ENCODE measurements at places on chromosomes 5 and 9. TPM values are rescaled to one million over a fixed set of nuclear protein-coding genes. Genes with fewer than 3 reads are reported as not detected.

PFDN1 gene
- 202 TPM for total RNA-seq

PSMD5 gene
- 78.1 TPM for total RNA-seq

SNCB gene
- 3.4 TPM for total RNA-seq

PCDHGB6 gene
- total RNA-seq = 18.4 TPM

SHOC1 gene
- not detected for total RNA-seq

TLX3 gene
- total RNA-seq = not detected

FBLL1 gene
- 3.3 TPM for total RNA-seq

NUTM2F gene
- not detected for total RNA-seq

BARHL1 gene
- total RNA-seq = not detected

HTR4 gene
- not detected for total RNA-seq

FOXD4L5 gene
- total RNA-seq = 0.11 TPM

CATSPER3 gene
- 0.39 TPM for total RNA-seq

- no peaks in the 10 kb centered on the region for H3K27me3 ChIP-seq
- H3K4me1 ChIP-seq = peaks cover 3% of the 10 kb centered on the region
- no peaks in the 10 kb centered on the region for H3K36me3 ChIP-seq
- no peak overlapping the region for H3K27ac ChIP-seq
- peak; percentile 18 for DNase-seq
Measured at GRCh38 chr5:83145241-83145640, 67.9 kb downstream of the XRCC4 start.

GRCh38 chr5:141094481-141095262 is at the start of gene PCDHB2:
Gene PCDHB2, plus strand, starts transcription at chr5:141094615. Its CDS starts 176 bp downstream, at chr5:141094791.
- DNase-seq = peak; percentile 1
- H3K27me3 ChIP-seq = no peaks in the 10 kb centered on the region
- H3K4me3 ChIP-seq = peak within 1 kb of the TSS; percentile 28
- no peaks in the 10 kb centered on the region for H3K4me1 ChIP-seq
- no peak within 1 kb of the TSS for H3K27ac ChIP-seq
- H3K36me3 ChIP-seq = no peaks in the 10 kb centered on the region

DNA sequence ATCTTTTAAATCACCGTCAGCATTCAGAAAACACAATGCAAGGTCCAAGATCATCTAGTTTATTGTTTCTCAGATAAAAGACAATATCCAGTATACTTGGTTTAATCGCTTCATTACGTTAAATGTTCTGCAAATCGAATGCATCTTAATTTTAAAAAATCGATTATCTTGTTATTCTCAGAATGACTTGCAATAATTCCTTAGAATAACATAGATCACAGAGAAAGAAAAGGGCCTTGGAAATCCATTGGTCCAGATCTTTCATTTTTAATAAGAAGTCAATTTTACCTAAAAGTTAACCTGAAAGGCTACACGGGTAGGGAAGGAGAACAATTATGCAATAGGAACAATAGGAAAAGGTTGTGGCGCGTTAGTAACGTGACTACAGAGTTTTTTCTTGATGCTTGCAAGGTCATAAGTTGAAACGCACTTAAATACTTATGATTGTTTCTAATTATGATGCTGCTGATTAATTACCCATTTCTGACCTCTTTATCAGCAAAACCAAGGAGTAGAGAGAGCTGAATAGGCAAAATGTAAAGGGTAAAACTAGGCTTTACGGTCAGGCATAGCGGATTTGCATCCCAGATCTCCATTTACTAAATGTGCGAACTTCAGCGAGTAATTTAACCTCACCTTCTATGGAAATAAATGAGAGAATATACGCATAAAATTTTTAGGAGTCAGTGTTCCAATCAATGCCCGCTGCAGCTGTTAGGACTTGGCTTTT is 769 bp upstream of the LYRM7 start:
- no peaks in the 10 kb centered on the region for H3K36me3 ChIP-seq
- H3K4me1 ChIP-seq = peaks cover 6% of the 10 kb centered on the region
- no peak for DNase-seq
- no peaks in the 10 kb centered on the region for H3K27me3 ChIP-seq
- H3K4me3 ChIP-seq = peak overlapping the region; percentile 83

DNA sequence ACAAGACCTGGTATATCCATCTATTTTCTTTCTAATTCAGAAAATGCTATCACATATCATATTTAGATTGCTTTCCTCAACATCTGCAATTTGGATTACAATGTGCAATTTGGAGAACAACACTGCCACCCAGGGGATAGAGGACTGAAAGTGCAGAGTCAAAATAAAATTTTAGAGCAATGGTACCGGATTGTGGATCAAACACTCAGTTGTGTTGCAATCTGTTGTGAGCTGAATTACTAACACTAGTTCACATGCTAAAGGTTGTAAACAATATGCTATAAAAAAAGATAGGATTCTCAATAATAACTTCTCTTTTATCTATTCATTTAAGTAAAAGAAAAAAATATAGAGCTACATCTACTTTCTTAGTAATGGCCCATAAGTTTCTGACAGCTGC is 11.9 kb upstream of the SRFBP1 start:
- no peak overlapping the region for H3K4me3 ChIP-seq
- H3K27me3 ChIP-seq = no peaks in the 10 kb centered on the region

DNA sequence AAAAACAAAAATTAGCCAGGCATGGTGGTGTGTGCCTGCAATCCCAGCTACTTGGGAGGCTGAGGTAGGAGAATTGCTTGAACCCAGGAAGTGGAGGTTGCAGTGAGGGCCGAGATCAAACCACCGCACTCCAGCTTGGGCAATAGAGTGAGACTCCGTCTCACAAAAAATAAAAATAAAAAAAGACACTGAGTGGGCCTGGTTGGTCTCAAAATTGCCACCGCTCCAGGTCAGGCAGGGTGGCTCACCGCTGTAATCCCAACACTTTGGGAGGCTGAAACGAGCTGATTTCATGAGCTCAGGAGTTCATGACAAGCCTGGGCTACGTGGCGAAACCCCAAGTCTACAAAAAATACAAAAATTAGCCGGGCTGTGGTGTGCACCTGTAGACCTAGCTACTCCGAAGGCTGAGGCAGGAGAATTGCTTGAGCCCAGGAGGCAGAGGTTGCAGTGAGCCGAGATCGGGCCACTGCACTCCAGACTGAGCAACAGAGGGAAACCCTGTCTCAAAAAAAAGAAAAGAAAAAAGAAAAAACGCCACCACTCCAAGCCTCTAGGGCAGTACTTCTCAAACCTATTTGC is 1.8 kb downstream of the STK10 start:
- H3K4me1 ChIP-seq = peaks cover 16% of the 10 kb centered on the region
- DNase-seq = no peak
- H3K27ac ChIP-seq = no peak overlapping the region
- H3K36me3 ChIP-seq = no peaks in the 10 kb centered on the region
- no peaks in the 10 kb centered on the region for H3K27me3 ChIP-seq
- peak overlapping the region; percentile 88 for H3K4me3 ChIP-seq

GRCh38 chr5:137714494-137714893 is 21.4 kb downstream of the KLHL3 start:
- no peak overlapping the region for H3K27ac ChIP-seq
- DNase-seq = no peak
- no peaks in the 10 kb centered on the region for H3K36me3 ChIP-seq
- H3K27me3 ChIP-seq = no peaks in the 10 kb centered on the region

DNA sequence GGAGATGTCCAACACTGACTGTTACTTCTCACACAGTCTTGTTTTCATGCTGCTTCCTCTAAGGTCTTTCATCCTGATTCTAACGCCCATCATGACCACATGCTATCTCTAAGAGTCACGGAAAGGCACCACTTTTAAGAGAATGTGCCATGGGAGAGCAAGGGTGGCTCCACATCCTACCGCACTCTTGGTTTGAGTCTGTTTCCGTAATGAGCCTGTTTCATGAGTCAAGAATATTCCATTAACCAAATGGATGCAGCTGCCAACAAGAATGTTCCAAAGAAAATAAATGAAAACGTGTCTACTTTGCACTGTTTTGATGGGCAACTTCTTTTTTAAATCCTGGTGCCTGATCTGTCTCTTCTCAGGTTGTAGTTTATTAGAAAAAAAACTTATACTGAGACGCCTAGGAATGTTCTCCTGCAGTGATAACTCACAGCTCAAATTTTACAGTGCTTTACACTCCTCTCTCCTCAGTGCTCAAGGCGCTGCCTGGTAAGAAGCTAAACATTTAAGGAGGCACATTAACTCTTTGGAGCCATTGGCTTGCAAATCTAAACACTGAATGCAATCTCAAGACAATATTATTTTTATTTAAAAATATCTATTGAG is 124.3 kb downstream of the FGF1 start:
- H3K4me1 ChIP-seq = peaks cover 13% of the 10 kb centered on the region
- H3K27ac ChIP-seq = peak overlapping the region; percentile 13
- no peaks in the 10 kb centered on the region for H3K27me3 ChIP-seq
- no peak overlapping the region for H3K4me3 ChIP-seq
- DNase-seq = peak; percentile 74
- H3K36me3 ChIP-seq = no peaks in the 10 kb centered on the region

- DNase-seq = peak; percentile 56
- no peaks in the 10 kb centered on the region for H3K36me3 ChIP-seq
- peaks cover 5% of the 10 kb centered on the region for H3K4me1 ChIP-seq
- no peak overlapping the region for H3K4me3 ChIP-seq
- H3K27me3 ChIP-seq = no peaks in the 10 kb centered on the region
Measured at GRCh38 chr5:32753051-32753450, 41.9 kb downstream of the NPR3 start.

DNA sequence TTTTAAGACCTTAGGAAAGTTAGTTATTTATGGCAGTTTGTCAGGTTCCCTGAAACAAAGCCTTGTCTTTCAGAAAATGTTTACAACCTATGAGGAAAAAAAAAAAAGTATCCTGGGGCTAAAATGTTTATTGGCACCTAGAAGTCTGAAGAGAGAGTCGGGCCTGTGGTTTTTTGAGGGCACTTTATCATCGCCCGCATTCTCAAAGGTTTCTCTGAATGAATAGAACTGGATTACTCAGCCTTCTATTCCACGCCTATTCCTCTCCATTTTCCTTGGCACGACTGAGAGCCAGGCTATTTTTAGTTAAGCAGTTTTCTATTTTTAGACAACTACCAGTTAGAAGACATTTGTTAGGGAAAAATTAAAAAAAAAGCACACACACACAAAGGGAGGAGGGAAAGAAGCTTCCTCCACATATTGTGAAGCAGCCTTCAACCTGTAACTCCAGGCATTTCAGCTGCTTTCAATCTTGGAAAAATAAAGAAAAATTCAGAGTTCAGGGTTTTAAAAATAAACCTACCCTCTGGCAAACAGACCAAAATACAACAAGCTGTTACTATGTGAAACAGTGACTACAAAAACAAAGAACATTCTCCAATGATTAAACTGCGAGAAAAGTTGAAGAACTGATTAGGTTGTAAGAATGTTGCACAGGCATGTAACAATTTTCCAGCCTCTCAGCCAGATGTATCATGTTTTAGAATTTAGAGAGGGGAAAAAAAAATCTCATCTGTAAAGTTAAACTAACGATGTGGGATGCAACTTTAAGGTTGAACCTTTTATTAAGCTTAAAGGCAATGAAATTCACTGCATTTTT is 97.0 kb downstream of the MEF2C start:
- H3K27me3 ChIP-seq = no peaks in the 10 kb centered on the region
- no peaks in the 10 kb centered on the region for H3K36me3 ChIP-seq
- peak overlapping the region; percentile 97 for H3K27ac ChIP-seq

DNA sequence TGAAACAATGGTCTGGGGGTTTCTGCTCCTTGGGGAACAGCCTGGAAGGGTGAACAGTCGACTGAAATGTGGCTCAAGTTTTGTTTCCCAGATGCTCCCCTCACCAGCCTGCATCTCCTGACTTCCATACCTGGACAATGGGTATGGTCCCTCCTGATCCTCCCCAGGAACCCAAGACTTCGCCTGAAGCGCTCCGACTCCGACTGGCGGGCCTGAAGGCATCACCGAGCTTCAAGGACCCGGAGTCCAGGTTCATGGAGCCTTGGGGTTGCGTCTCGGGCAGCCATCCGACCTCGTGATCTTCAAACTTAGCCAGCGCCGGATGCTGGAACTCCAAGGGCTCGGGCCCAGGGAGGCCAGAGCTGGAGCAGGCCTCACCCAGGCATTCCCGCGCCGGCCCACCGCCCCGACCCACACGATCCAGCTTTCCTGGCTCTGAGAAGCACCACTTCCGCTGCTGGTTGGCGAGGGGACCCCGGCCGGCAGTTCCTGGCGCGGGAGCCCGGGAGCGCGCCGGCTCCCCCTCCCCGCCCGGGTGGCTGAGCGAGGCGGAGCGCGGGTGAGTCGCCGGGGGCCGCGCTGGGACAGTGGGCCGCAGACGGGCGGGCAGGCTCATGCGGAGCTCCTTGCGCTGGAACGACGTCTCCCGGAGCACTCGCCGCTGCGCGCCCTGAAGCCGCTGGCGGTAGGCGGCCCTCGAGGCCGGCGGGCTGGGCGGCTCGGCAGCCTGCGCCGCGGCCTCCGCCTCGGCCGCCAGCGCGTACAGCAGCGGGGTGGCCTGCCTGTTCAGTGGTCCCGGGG is 5.2 kb downstream of the SHROOM1 start:
- no peaks in the 10 kb centered on the region for H3K36me3 ChIP-seq
- H3K27ac ChIP-seq = no peak overlapping the region
- peak overlapping the region; percentile 22 for H3K4me3 ChIP-seq
- H3K27me3 ChIP-seq = no peaks in the 10 kb centered on the region
- no peak for DNase-seq

GRCh38 chr5:147927901-147928300 is 21.6 kb upstream of the C5orf46 start:
- H3K27me3 ChIP-seq = no peaks in the 10 kb centered on the region
- H3K4me1 ChIP-seq = no peaks in the 10 kb centered on the region
- DNase-seq = no peak
- no peak overlapping the region for H3K27ac ChIP-seq
- H3K4me3 ChIP-seq = no peak overlapping the region
- no peaks in the 10 kb centered on the region for H3K36me3 ChIP-seq

DNA sequence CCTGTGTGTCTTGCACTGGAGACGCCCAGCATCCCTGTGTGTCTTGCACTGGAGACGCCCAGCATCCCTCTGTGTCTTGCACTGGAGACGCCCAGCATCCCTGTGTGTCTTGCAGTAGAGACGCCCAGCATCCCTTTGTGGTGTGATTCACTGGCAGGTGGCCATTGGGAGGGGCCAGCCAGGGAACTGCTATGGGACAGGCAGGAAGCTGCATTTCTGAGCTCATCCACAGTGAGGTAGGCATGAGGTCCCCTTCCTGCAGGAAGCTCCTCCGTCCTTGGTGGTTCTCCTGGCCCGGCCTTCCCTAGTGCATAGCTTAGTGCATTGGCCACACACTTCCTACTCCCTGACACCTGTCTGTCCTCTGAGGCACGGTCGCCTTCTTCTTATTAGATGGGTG is 43.5 kb downstream of the IRX1 start:
- no peaks in the 10 kb centered on the region for H3K27me3 ChIP-seq
- no peaks in the 10 kb centered on the region for H3K36me3 ChIP-seq
- no peak for DNase-seq
- H3K4me3 ChIP-seq = no peak overlapping the region

- no peak for DNase-seq
- H3K4me1 ChIP-seq = no peaks in the 10 kb centered on the region
- H3K4me3 ChIP-seq = no peak overlapping the region
- H3K27me3 ChIP-seq = no peaks in the 10 kb centered on the region
Measured at GRCh38 chr5:81830596-81830995, 79.7 kb upstream of the SSBP2 start.

Measured in astrocyte (in vitro differentiated cells and primary cell).